ENCODE measurements at places on chromosomes 16 and 17.
A peak's percentile ranks its signal among the peaks of the same experiment; 100 is the strongest.

- no peak for DNase-seq
Observed at GRCh38 chr17:31595076-31595475, 203.6 kb downstream of the RAB11FIP4 start.

GRCh38 chr16:24493821-24494220 is 45.5 kb upstream of the RBBP6 start:
- no peak for DNase-seq

DNA sequence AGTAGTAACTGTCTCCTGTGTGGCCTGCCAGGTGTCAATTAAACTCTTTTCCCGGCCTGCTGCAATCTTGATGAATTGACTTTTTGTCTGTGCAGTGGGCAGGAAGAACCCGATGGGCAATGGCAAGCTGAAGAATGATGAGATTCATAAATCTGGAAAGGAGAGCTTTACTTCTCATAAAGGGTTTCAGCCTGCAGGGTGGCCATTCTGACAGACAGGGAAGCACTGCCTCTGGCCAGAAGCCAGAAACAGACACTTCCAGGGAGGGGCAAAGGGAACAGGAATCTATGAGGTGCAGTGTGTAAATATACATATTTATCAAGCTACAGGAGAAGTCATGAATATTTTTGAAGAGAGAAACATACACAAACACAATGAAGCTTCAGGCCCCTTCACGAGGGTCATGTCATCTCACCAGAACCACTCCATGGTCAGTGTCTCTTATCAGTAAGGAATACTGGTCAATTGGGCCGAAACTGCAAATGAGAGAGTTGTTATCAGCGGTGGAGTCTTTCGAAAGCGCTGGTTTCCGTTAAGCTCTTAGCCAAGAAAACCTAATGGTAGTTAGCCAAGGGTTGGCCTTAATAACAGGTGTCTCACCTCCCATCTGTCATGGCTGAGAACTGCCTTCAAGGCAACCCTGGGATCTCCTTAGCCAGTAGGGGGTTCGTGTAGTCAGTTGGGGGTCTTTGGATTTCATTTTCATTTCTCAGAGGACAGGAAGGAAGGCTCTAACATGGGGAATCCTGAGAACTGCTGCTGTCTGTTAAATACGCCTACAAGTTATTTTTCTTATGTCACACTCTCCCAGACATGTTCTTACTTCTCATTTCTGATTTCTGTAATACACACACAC is 1.2 kb upstream of the NARF start:
- DNase-seq: no peak

GRCh38 chr17:41415833-41416335 is 8.5 kb downstream of the KRT37 start:
- DNase-seq: no peak

GRCh38 chr17:40532520-40533253 is 31.3 kb upstream of the TNS4 start:
- peak; percentile 26 for DNase-seq

- peak; percentile 4 for DNase-seq
Observed at GRCh38 chr17:61574542-61575351, 16.3 kb downstream of the NACA2 start.

- DNase-seq: no peak
Observed at GRCh38 chr16:86848821-86849220, 270.5 kb downstream of the FOXL1 start.

All from skin of body (tissue), 3 donors.